Stimulated activated CD8-positive, alpha-beta memory T cell treated with anti-CD3 and anti-CD28 coated beads, Interleukin-15, amount 100 ng/mL, for 48 hours (primary cell): ENCODE measurements at places on chromosomes 2 and 18.

DNA sequence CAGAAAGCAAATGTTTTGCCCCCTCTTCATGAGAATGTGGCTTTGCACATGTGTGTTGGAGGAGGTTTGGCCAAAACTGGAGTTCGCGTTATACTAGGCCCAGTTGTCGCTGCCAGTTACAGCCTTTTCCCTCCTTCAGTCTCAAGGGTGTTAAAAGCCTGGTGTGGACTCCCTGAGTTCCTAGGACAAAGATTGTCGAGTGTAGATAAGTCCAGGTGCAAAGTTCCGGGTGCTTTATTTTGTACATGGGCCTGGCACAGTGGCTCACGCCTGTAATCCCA is 542 bp upstream of the RNF103 start:
- no peak for DNase-seq

DNA sequence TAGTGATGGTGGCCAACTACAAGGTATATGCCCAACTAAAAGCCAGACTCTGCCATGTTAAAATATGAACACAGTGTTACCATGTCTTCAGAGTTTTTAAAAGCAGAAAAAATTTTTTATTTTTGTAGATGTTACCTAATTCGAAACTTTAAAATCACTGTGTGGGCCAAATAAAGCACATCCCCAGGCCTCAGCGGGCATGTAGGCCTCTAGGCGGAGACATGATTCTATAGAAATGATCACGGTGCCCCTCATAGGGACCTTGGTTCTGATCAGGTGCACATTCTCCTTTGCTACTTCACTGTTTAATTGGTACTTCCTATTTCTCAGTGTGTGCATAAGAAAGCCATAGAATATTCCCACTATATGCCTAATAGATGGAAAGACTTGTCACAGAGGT is 349.2 kb downstream of the XIRP2 start:
- no peak for DNase-seq

DNA sequence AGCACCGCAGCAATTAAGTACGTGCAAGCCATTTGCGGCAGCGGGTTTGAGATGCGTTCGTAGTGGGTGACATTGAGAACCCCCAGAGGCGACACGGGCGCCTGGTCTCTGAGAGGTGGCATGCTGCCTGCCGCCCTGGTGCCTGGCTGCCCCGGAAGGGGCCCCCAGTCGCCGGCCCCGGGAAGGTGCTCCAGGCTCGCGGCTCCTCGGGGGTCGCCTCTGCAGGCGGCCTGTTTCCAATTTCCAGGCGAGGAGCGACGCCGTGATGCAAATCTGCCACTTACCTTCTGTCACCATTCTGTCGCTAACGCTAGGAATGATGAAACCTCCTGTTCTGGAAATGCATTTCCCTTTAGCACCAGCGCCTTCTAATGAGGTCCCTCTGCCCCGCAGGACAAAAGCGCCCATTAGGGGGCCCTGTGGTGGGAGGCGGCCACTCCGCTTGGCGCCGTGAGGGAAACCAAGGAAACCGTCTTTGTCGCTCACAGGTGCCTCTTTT is 13.0 kb downstream of the KIF5C start:
- no peak for DNase-seq

DNA sequence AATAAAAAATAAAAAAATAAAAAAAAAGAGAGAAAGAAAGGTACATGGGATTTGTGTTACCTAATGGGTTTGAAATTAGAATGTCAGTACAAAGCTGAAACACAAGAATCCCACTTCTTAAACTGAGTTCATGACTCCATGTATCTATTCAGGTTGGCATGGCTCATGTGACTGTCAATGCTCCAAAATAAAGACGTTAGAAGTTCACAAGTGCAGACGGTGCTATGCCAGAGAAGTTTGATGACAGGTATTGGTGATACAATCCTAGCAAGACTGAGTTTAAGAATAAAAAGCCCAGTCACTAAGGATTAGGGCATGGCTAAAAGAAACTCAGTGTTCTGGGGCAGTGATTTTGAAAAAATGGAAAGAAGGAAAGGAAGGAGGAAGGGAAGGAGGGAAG is 254.3 kb downstream of the XIRP2 start:
- no peak for DNase-seq

DNA sequence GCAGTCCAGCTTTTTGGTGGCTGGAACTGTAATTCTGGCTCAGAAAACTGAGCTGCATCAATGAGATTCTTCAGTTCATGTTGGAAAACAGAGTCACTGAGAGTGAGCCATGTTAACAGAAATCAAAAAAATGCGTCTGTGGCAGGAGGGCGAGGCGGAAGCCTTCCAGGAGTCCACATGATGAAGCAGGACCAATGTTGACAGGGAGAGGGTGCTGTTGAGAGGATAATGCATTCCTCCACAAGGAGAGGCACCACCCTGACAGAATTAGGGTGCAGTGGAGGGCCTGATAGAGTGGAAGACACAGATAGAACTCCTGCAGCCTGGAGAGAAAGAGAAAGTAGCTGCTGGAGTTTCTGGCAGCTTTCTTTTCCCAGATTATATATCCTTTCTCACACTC is 111.5 kb downstream of the MGAT5 start:
- DNase-seq, result no peak

DNA sequence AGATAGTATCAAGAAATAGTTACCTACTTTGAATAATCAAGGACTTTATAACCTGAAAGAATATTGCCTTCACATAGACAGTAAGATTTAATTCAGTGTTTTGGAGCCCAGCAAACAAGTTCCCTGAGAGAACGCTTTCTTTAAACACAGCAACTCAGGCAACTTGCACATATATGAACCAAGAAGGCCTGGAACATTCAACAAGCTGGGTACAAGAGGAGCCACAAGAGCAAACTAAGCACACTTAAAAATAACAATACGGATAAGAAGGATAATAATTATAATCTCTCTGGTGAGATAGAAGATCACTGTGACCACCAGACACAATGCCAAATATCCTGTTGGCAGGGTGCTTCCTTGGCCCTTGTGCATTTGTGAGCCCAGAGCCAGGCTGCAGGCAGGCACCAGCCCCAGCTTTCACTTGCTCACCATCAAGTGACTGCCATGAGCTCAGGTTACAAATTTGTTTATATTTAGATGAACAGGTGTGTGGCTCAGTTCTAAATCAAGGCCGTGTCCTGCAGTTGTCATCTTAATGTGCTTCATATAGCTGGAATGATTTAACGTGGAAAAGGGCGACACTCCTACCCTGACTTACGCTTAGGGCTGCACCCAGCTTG is 446.6 kb downstream of the IRS1 start:
- no peak for DNase-seq
